GDM1 (cell line): ENCODE measurements at places on chromosomes 2 and 18.

- peak; percentile 51 for DNase-seq
Observed at GRCh38 chr2:200618590-200619021, 32.8 kb downstream of the AOX1 start.

DNA sequence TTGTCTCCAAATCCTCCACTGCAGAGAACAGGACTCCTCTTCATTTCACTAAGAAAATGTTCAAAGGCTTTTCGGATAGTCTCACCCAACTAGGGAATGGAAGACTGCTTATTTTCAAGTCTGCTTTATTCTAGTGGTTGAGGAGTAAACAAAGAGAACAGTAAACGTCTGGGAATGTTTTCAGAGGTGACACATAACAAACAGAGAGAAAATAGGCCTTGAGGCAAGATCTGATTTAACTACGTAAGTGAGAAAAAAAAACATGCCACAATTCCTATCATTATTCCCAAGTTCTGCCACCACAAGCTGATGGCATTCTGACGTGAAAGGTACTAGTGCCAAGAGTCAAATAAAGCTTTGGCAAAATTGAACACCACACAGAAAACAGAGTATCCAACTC is 16.7 kb upstream of the WIPF1 start:
- no peak for DNase-seq

GRCh38 chr2:225694664-225695063 is 295.2 kb downstream of the NYAP2 start:
- DNase-seq, result no peak

- no peak for DNase-seq
Observed at GRCh38 chr18:13643261-13643751, 83.1 kb downstream of the FAM210A start.

DNA sequence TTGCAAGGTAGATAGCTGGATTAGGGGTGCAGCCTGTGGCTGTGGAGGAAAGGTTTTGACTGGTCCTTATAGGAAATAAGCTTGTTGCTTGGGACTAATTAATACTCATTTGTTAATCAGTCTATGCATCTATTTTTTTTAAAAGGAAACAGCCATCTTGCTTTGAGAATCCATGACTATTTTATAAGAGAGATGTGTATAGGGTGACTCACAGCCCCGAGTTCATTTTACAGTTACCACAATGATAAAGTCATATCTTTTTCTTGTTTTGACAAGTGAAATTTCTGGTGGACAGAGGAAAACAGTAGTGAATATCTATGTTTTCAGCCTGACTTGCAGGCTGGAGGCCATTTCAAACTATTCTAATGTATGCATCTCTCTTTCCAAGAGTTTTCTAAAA is 193.5 kb upstream of the CCDC68 start:
- DNase-seq, result no peak

DNA sequence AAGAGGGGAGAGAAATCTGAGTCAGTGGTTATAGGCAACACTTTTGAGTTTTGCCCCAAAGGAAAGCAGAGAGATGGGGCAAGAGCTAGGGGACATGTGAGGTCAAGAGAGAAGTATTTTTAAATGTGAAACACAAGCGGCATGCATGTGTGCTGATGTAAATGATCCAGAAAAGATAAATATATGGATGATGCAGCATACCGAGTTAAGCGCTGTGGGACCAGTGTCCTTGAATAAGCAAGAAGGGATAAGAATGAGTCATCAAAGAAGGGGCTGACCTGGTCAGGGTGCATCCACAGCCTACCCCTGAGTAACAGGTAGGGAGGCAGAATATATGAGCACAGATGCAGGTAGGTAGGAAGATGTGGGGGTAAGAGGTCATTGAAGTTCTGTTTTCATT is 180.9 kb downstream of the TRABD2A start:
- no peak for DNase-seq
